ENCODE measurements at places on chromosomes 2 and 18.
A peak's percentile ranks its signal among the peaks of the same experiment; 100 is the strongest.

DNA sequence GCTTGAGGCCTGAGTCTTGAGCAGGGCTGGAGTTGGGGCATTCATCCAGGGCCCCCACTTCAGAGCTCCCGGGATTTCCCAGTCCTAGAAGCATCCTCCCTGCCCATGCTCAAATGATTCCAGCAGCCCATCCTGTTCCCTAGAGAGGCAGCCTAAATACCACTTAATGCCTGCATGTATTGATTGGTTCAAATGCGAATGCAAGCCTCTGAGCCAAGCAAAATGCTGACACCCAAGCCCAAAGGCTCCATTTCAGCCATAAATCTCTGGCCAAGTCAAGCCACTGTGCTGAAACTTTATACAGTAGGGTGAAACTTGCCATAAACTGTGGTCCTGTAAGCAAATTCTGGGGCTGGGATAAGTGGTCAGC lies 279.8 kb downstream of the CLIP4 start:
- DNase-seq = no peak

GRCh38 chr2:1752751-1753150 lies 8.4 kb upstream of the PXDN start:
- no peak for DNase-seq

- peak; percentile 22 for DNase-seq
Measured at GRCh38 chr18:55509631-55510324, 78.2 kb downstream of the TCF4 start.

DNA sequence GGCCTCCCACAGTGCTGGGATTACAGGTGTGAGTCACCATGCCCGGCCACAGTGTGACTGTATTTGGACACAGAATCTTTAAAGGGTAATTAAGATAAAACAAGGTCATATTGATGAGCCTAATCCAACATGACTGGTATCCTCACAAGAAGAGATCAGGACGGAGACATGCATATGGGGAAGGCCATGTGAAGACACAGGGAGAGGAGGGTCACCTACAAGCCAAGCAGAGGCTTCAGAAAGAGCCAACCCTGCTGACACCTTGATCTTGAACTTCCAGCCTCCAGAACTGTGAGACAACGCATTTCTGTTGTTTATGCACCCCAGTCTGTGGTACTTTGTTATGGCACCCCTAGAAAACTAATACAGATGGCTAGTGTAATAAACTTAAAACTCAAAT lies 72.4 kb downstream of the REV1 start:
- no peak for DNase-seq

DNA sequence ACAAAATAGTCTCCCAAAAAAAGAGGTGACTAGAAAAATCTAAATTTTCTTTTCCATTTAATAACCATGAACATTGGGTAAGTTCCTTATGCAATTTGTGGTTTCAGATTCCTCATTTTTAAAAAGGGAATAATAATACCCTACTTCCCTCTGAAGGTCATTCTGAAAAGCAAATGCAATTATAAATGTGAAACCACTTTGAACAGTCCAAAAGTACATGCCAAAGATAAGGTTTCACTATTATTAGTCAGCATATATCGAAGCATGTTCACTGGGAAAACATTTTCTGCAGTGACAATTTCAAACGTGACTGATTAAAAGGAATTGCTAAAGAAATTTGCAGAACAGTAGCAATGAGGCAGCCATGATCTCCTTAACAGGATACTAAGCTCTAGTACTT lies 100.1 kb upstream of the RNF152 start:
- peak; percentile 17 for DNase-seq

- DNase-seq = no peak
Measured at GRCh38 chr2:62216113-62216512, 20.2 kb downstream of the B3GNT2 start.

DNA sequence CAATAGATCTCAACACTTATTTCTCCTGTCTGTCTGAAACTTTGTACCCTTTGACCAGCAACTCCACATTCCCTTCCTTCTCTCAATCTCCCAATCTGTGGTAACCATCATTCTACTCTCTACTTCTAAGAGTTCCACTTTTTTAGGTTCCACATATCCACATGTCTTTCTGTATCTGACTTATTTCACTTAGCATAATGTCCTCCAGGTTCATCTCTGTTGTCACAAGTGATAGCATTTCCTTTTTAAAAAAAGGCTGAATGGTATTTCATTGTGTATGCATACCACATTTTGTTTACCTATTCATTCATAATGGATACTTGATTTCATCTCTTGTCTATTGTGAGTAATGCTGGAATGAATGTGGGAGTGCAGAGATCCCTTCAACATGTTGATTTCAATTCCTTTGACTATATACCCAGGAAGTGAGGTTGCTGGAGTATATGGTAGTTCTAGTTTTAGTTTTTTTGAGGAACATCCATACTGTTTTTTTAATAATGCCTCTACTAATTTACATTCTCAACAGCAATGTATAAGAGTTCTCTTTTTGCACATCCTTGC lies 18.8 kb upstream of the MMADHC start:
- no peak for DNase-seq

DNA sequence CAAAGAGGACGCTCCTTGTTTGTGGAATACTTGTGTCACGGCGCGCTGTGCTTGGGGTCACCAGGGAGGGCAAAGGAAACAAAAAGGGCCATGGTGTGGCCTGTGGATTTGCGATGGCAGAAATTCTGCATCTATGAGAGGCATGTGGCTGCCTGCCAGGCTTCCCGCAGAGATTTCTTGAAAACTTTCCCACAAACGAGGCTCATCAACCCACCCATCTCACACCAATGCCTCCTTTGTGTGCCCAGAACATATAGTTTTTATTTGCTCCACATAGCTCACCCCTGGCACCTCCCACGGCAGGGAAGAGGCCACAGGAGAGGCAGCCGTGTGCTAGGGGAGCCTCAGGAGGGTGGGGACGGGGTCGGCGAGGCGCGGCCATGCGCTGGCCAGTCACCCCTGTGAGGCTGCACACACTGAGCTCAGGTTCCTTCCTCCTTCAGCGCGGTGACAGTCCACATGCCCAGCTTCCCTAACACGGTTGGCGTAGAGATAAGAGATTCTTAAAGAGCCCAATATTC lies 100.3 kb downstream of the MBP start:
- no peak for DNase-seq

DNA sequence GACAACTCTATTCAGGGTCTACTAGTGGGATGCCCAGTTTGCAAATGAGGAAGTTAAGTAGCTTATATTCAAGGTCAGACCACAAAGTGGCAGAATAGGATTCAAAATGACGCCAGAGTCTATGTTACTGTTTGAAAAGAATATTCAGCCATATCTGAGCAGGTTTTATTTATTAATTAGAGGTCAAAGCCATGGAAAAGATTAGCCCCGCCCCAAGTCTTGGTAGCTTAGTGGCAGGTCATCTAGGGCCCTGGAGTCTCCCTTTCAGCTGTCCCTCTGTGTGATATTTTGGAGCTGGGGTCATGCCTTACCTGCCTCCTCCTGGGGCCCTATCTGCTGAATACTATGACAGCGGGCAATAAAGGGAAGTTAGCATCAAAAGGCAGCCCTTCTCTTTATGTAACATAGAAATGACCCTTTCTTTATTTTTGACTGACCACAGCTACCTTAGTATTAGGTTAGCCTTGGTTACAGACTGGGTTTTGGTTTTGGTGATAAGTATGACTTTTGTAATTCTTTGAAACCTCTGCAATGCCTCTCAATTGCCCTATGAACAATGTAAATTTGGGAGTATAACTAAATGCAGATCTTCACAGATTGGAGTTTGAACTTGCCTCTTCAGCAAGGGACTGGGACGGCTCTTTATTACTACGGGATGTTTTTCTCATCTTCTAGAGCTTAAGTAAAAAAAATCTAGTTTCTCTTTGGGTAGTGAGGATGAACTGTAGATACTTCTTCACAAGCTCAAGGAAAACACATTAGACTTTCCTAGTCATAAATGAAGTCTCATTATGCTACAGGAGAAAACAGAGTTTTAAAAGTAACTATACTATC lies 153.0 kb upstream of the ITGA4 start:
- no peak for DNase-seq

GRCh38 chr2:41906338-41906725 lies 141.5 kb upstream of the PKDCC start:
- no peak for DNase-seq

- DNase-seq = no peak
Measured at GRCh38 chr2:183227176-183227575, 102.9 kb downstream of the NUP35 start.

DNA sequence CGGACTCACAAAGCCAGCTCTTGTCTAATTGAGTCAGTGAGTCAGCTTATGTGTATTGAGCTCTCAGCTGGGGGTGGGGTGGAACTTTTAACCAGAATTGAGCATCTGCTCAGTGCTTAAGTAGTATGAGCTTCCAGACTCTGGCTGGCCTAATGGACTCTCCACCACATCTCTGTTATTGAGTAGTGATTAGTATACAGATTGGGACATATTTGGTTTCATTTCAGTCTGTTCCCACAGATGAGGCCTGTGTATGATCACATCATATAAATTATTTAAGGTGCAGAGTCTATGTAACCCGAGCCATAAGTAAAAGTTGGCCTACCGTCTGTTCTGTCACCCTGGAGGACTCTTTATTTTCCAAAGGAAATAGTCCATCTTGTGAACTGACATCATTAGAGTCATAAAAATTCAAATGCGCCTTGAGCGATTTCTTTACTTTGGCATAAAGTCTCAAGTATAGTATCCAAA lies 152.1 kb downstream of the THSD7B start:
- no peak for DNase-seq

DNA sequence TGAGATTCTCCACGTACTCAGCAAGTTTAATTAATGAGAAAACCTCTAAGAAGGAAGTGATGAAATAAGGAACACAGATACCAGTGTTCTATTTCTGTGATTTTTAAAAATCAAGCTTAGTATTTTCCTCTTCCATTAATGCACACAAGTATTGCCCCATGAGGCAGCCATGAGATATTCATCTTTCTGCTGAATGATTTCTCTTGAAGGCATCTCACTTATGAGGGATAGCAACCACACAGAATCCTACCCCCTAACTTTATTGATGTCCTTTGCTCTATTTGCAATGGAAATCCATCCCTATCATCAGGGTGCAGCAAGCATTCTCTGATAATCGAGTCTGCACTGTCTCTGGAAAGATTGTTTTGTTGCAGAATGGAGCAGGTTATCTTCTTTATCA lies 244.1 kb upstream of the NRP2 start:
- no peak for DNase-seq

DNA sequence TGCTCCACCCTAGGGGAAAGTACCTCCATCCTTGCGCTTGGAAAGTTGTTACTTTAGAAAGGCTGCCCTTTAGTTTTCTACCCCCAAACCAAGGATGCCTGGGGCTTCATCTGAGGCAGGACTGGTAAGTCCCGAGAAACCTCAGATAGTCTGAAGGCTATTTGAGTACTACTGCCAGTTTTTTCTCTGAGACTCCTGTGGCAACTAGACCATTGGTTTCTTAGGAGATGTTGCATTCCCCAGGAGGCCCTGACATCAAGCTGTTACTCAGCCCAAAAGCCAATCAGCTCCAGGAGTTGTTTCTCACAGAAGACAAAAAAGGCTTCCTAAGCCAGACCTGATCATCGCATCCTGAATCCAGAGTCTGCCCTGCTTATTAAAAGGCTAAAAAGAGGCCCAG lies 67.2 kb downstream of the COLEC12 start:
- DNase-seq = no peak

GRCh38 chr2:2861666-2862240 lies 515.9 kb downstream of the EIPR1 start:
- no peak for DNase-seq

GRCh38 chr2:216012133-216012829 lies 1.1 kb downstream of the MREG start:
- DNase-seq = peak; percentile 37

- no peak for DNase-seq
Measured at GRCh38 chr2:109318949-109319342, 189.9 kb downstream of the SH3RF3 start.

- no peak for DNase-seq
Measured at GRCh38 chr2:229409751-229410181, 138.7 kb upstream of the PID1 start.

DNA sequence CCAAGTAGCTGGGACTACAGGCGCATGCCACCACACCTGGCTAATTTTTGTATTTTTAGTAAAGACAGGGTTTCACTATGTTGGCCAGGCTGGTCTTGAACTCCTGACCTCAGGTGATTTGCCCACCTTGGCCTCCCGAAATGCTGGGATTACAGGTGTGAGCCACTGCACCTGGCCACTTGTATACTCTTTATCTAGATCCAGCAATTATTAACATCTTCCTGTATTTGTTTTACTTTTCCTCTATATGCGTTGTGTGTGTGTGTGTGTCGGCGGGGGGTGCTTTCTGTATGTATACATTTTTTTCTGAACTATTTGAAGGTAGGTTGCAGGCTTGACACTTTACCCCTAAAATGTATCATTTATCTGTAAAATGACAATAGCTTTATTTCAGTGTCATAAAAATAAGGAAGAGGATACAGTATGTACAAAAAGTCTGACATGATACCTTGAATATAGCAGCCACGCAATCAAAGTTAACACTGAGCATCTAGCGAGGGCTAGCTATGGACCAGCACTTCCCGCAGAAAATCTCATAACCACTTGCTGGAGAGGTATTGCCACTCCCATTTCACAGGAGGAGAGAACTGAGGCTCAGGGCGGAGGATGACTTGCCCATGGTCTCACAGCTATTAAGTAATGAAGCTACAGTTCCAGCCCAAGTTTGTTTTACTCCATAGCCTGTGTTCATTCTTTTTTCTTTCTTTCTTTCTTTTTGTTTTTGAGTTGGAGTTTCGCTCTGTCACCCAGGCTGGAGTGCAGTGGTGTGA lies 251.3 kb downstream of the MYCN start:
- DNase-seq = no peak
